Activated naive CD4-positive, alpha-beta T cell treated with anti-CD3 and anti-CD28 coated beads for 36 hours (primary cell): ENCODE measurements at places on chromosomes 7 and 10.

- no peak for DNase-seq
Observed at GRCh38 chr10:60262647-60263126, 127.0 kb downstream of the ANK3 start.

DNA sequence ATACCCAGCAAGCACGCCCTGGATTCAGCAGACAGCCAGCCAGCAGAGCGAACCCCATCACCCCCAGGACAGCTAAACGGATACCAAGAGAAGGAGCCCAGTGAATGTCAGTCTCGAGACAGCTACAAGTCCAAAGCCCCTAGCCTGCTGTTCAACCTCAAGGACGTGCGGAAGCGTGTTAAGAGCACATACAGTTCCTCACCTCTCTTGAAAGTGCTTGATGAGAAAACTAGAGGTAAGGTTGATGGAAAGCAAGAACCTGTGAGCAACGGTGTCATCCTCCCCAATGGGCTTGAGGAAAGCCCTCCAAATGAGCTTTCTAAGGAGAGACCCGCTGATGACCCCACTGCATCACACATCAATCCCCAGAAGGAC lies 24.9 kb downstream of the C10orf71 start:
- no peak for DNase-seq

DNA sequence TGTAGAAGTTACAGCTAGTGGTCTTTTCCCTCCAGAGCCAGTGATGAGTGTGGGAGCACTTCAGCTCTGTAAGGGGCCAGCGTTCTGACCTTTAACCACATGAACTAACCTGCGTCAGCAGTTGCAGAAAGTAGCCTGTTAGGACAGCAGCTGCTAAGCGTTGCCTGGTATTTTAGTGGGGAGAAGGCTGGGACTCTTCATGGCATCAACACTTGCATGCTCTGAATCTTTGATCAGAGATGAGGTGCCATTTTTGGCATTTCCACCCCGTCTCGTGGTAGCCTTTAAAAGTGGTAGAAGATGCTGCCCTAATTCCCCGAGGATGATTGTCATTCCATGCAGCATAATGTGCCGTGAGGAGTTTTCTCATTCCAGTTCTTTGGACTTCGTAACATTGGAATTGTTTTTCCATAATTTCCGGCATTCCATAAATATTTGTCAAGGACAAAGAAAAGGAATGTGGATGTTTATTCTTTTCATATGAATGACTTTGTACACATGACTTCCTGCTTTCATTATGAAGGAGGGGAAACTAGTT lies 92.2 kb downstream of the AVL9 start:
- DNase-seq, result no peak

DNA sequence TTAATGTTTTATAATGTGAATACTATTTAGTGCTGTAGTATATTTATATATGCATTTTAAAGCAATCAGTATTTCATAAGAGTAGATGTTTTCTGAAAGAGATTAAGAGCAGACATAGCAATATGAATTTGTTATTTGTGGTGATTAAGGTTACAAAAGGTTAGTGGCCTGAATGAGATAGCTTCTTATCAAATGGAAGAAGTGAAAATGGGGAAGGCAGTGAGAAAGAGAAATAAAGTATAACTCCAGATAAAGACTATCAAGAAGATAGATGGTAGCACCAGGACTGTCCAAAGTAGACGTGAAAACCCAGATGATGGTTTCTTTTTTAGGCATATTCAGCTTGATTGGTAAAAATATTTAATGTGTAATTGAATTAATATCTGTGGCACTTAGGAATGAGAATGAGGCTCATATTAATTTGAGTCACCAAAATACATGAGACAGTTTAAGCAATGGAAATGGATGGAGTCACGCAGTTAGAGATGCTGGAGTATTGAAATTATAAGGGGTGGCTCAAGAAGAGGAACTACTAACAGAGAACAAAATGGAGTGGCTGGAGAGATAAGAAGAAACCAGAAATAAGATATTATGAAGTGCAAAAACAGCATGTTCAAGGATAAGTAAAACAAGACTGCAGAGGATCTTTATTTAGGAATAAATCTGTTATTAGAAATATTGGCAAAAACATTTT lies 288.0 kb upstream of the SEMA3C start:
- no peak for DNase-seq

DNA sequence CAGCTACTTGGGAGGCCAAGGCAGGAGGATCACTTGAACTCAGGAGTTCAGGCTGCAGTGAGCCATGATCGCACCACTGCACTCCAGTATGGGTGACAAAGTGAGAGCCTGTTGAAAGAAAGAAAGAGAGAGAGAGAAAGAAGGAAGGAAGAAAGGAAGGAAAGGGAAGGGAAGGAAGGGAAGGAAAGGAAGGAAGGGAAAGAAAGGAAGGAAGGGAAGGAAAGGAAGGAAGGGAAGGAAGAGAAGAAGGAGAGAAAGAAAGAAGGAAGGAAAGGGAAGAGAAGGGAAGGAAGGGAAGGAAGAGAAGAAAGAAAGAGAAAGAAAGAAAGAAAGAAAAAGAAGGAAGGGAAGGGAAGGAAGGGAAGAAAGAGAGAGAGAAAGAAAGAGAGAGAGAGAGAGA lies 61.5 kb downstream of the CLIP2 start:
- no peak for DNase-seq

DNA sequence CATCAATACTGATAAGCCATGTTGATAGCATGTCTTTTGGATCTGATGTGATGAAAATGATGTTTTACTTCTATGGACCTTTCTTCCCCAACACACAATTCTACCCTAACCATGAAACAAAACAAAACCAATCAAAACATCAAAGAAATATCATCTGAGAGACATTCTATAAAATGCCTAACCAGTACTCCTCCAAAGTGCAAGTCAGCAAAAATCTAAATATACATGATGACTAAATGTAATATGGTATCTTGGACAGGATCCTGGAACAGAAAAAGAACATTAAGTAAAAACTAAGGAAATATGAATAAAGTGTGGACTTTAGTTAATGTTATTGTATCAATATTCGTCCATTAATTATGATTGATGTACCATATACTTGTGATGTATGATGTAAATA lies 625.1 kb downstream of the MAGI2 start:
- DNase-seq, result no peak

GRCh38 chr10:13420532-13421307 lies 72.6 kb upstream of the SEPHS1 start:
- DNase-seq, result no peak

GRCh38 chr7:85119934-85120333 lies 66.9 kb downstream of the SEMA3D start:
- DNase-seq, result no peak

DNA sequence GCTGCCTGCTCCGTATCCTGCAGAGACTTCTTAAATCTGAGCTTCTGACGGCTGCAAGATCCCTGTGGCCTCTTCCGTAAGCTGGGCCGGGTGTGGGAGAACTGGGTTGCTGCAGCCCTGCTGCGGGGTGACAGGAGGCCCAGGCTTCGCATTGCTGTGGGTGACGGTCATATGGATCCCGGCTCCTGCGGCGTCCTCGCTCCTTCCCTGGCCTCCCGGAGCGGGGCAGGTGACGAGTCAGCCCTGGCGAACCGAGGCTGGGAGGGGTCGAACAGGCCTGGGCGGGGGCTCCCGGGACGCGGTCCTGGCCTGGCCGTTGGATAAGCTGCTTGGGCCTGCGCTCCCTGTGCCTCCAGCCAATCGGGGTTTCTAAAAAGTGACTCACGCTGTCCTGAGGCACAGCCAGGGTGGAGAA lies 7.8 kb upstream of the UBE2D1 start:
- DNase-seq, result no peak

GRCh38 chr7:155590215-155591018 lies 44.1 kb upstream of the CNPY1 start:
- DNase-seq, result no peak

DNA sequence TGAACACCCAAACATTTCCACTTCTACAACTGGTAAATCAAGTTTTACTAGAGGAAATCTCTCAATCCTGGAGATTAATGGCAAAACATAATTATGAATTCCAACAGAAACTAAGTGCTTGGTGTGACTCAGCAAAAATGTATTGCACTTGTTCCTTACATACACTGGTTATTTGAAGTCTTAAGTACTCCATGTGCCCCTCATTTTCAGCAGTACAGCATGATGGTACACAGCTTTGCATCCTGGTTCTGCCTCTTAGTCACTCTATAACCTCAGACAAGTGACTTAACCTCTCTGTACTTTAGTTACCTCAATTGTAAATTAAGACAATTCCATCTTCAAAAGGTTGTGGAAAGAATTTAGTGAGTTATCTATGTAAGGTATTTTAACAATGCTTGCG lies 12.9 kb downstream of the SLC16A12 start:
- DNase-seq, result no peak

GRCh38 chr7:30594540-30595435 lies at the start of gene GARS1:
TSS of gene GARS1 (plus strand) at chr7:30594878. CDS start at chr7:30594922, 44 bp downstream.
- peak; percentile 88 for DNase-seq

GRCh38 chr7:111059833-111060232 lies 31.1 kb upstream of the LRRN3 start:
- no peak for DNase-seq

- peak; percentile 63 for DNase-seq
Observed at GRCh38 chr10:18104223-18104872, 35.9 kb upstream of the CACNB2 start.

- DNase-seq, result no peak
Observed at GRCh38 chr10:116207690-116208089, 65.3 kb downstream of the GFRA1 start.

GRCh38 chr7:96085953-96086352 lies 235.9 kb downstream of the SLC25A13 start:
- no peak for DNase-seq

- peak; percentile 37 for DNase-seq
Observed at GRCh38 chr10:73647211-73647874, 6.1 kb upstream of the MYOZ1 start.

DNA sequence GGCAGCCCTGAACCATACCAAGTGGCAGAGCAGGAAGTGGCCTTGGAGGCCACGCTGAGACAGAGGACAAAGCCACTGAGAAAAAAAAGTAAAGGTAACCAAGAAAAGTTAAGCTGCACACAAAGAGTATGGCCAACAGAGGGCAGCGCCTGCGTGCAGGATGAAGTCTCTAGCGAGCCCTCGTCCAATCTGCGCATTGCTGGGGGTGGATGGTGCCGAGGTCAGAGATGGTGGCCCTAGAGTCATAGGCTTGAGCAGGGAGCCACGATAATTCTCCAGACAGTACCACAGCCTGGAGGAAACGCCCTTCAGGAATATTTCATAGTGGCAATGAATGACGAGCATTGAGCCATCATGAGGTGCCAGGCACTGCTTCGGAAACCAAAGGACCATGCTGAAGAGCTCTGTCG lies 9.7 kb downstream of the ATP6V0E2 start:
- DNase-seq, result peak; percentile 80

DNA sequence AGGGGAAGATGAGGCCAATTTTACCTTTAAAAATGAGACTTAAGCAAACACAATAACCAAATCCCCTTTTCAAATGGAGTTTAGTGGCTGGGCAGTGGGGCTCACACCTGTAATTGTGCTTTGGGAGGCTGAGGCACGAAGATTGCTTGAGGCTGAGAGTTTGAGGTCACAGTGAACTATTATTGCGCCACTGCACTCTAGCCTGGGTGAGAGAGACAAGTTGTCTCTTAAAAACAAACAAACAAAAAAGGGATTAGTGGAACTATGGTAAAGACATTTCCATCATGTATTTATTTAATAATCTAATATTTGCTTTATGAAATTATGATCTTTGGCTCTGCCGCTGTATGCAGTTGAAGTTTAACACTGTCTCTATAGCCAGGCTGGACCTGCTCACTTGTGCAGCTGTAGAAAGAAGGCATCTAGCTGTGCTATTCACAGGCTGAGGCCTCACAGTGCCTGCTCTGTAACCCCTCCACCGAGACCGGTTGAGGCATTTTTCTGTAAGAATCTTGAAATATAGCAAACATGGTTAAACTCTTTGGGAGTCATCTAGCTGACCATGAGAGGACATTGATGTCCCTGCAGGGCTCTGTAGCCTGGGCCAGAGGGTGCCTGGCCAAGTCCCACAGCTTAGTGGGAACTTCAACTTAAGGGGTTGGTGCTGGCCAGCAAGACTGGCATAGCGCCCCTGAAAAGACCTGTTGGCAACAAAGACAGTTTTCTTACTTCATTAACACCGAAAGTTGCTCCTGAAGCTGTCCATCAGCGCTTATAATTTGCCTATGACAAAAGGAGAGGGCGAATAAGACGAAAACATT lies 131.8 kb downstream of the BMPER start:
- DNase-seq, result no peak

- DNase-seq, result no peak
Observed at GRCh38 chr7:28595076-28595475, 182.8 kb downstream of the CREB5 start.

DNA sequence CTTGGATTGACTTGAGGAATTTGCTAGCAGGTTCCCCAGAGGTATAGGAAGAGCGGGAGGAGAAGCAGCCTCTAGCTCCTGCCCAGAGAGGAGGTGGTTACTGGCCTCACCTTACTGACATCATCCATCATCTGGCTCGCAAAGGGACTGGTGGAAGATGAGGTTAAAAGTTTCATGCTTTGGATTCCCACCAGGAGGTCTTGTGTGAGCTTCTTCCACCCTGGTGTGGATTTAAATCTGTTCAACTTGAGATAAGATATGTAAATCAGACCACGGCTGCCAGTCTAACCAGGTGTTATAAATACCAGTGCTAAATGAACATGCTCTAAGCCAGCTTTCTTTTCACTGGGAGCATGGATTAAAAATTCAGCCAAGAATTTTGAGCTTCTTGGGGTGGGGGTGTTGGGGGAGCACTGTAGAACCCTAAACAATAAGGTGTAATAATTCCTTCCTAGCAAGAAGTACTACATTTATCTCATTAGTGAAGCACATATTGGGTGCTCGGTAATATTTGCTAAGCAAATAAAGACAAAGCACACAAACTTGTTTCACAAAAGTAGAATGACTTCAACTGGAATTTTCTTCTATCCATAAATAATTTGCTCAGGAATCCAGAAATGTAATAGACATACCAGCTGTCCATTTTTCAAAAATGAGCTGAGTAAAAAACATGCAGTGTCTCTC lies 7.8 kb downstream of the PROSER2 start:
- no peak for DNase-seq

- no peak for DNase-seq
Observed at GRCh38 chr7:73602721-73603651, 21.3 kb downstream of the MLXIPL start.

GRCh38 chr10:98971464-98971863 lies 264.2 kb downstream of the HPSE2 start:
- DNase-seq, result no peak
